NCI-H1436 (cell line): ENCODE measurements at places on chromosomes 1 and 21.

GRCh38 chr1:156963621-156964020, 43.2 kb downstream of the LRRC71 start:
- no peak for DNase-seq

DNA sequence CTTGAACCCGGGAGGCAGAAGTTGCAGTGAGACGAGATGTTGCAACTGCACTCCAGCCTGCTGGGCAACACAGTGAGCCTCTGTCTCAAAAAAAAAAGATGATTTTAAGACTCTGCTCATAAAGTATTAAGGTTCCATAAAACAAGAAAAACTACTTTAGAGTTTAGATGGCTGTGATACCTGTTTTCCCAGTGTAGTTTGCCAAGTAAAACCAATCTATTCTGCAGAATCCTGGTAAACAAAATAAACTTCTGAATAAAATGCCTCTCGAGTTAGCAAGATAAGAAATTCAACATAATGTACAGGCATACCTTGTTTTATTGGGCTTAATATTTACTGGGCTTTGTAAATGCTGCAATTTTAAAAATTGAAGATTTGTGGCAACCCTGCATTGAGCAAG, 30.8 kb downstream of the LTN1 start:
- DNase-seq, result no peak

- no peak for DNase-seq
Observed at GRCh38 chr1:224498574-224499170, 64.1 kb upstream of the WDR26 start.

- DNase-seq, result no peak
Observed at GRCh38 chr1:165116171-165116570, 240.3 kb downstream of the LMX1A start.

GRCh38 chr1:17286646-17287045, 21.4 kb upstream of the PADI4 start:
- DNase-seq, result no peak

- DNase-seq, result no peak
Observed at GRCh38 chr1:20124456-20125057, 5.2 kb upstream of the PLA2G2D start.

DNA sequence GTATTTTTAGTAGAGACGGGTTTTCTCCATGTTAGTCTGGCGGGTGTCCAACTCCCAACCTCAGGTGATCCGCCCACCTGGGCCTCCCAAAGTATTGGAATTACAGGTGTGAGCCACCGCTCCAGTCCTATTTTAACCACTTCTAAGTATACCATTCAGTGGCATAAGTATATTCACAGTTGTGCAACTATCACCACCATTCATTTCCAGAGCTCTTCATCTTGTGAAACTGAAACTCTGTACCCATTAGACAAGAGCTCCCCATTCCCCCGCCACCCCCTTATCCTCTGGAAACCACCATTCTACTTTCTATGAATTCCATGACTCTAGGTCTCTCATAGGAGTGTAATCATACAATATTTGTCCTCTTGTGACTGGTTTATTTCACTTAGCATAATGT, 40.2 kb upstream of the CAMTA1 start:
- DNase-seq, result no peak

- DNase-seq, result no peak
Observed at GRCh38 chr1:54380290-54380882, 25.8 kb downstream of the SSBP3 start.

- DNase-seq, result no peak
Observed at GRCh38 chr1:68791800-68792199, 294.9 kb upstream of the DEPDC1 start.

DNA sequence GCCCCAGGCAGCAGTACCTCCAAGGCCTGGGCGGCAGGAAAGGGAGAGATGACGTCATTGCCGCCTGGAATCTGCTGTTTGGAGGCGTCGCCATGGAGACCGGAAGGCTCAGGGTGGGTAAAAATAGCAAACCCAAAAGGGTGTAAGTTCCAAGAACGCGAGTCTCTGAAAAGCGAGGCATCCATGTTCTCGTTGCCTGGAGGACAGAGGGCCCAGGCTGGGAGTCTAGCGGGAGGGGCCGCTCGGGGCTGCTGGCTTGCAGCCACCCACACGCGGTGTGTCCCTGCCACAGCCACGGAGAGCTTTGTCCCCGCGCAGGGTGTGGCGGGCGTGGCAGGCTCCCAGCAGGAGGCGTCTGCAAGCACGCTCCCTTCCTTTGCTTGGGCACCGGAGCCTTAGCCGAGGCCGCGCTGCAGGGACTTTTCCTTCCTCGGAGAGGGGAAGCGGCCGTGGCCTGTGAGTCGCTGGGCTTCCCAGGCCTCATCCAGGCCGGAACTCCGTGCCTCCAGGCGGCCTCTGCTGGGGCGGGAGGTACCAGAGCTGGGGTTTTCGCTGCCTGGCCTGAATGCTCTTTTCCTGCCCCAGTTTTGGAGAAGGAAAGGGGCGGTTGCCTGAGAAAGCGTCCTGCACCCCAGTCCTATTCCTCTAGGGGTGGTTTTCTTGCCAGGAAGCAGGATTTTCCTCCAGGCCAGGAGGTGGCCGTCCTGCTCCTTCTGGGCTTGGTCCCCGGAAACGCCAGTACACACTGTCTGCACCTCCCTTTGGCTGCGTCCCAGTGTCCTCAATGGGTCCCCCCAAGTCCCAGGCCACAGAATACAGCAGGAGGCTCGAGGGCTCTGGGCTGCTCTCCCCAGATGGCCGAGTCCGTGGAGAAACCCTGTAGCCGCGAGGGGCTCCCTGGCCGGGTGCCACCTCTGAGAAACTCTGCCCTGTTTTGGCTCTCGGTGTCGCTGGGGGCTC, 15.3 kb upstream of the SKI start:
- DNase-seq, result peak; percentile 60

GRCh38 chr1:65339866-65340468, 30.6 kb downstream of the DNAJC6 start:
- no peak for DNase-seq

- DNase-seq, result no peak
Observed at GRCh38 chr21:33762803-33763581, 120.7 kb downstream of the ITSN1 start.

- no peak for DNase-seq
Observed at GRCh38 chr1:75131565-75132241, 2.5 kb upstream of the LHX8 start.

- no peak for DNase-seq
Observed at GRCh38 chr1:178870944-178871343, at the start of gene ANGPTL1. Gene ANGPTL1, minus strand, starts transcription at chr1:178871077. Its CDS starts 5,301 bp downstream, at chr1:178865776.

DNA sequence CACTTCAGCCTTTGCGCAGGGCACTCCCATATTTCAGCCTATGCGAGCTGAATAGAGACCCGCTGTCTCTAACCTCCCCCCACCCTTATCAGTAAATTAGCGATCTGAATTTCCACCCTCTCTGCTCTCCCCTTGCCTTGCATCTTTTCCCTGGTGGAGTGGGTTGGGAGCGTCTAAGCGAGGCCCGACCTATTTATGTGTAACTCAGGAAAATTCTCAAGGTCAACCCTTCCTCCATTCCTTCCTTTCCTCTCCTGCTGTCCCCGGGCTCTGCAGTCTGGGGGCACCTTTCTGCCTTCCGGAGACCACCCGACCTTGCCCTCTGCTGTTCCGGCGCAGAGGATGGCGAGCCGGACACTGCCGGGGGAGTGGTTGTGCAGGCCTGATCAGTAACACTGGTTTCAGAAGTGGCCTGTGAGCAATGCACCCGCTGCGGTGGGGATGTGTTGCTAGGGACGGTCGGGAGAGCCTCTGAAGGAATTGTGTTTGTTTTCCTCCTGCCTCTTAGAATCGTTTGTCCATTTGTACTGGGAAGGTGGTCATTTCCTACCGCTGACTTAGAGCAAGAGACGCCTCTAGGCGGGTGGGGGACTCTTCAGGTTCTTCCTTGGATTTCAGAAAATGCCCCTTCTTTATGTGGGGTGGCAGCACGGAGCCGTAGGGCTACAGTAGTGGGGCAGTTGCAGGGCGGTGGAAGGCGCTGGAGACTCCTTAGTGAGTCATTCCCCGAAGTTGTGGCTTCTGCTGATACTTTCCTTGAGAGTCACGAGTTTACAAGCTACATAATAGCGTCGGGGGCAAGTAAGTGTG, 513 bp downstream of the MGST3 start:
- no peak for DNase-seq

DNA sequence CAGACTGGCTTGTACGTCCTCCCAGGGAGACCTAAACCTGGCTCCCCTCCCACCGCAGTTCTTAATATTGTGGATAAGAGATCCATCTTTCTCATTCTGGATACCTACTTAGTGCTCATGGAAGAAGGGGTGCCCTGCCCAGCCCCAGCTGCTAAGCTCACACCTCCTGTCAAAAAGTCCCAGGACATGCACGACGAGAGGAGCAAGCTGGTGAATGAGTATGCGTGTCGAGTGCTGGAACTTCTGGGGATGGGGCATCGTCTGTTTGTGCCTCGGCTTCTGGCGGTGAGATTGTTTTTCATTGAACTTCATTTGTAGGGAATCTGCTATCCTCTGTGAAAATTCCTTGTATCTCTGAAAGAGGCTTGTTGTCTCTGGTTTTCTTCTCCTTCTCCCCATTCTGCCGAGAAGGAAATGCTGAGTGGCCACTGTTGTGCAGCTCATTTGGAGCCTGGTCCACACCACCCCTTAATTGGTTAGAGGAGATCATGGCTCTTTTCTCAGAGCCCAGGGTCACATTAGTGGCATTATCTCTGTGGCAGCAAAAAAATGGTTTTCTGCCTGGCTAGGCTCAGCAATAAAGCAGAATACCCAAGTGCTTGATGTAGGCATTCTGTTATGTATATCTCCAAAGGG, 199.4 kb upstream of the CACYBP start:
- DNase-seq, result no peak

DNA sequence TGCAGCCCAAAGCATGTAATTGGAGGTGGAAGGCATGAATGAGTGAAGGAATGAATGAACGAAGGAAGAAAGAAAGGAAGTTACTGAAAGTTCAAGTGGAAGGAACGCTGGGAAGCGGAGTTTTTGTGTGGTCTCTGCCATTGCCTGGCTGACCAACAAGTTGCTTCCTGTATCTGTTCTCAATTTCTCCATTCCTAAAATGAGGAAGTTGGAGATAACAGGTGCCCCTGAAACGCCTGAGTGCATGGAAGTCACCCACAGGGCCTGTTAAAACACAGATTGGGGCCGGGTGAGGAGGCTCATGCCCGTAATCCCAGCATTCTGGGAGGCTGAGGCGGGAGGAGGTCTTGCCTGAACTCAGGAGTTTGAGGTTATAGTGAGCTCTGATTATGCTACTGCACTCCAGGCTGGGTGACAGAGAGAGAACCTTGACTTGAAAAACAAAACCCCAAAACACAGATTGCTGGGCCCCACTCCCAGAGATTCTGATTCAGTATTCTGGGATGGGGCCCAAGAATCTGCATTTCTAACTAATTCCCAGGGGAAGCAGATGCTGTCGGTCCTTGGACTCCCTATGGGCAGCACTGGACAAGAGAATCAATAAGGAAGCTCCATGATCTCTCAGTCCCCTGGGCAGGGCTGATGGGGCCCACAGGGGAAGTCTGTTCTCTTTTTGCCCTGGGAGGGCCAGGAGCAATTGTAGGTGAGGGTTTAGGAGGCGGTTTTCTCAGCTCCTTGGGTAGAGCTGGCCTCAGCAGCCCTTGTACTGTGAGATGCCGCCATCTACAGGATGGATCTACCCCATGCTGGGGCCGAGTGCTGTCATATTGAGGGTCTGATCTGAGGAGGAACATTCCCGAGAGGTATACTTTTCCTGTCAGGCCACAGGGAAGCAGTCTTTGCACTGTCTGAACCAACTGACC, 3.3 kb upstream of the CNR2 start:
- peak; percentile 77 for DNase-seq

GRCh38 chr21:46289655-46290179, 3.6 kb downstream of the YBEY start:
- DNase-seq, result no peak

- DNase-seq, result no peak
Observed at GRCh38 chr1:59404796-59405195, 107.9 kb downstream of the FGGY start.

GRCh38 chr1:224435999-224436398, 1.4 kb upstream of the WDR26 start:
- no peak for DNase-seq

- no peak for DNase-seq
Observed at GRCh38 chr1:228001738-228002535, 4.9 kb upstream of the WNT3A start.

GRCh38 chr1:214901718-214902117, 180.8 kb upstream of the KCNK2 start:
- DNase-seq, result no peak

GRCh38 chr1:110310300-110310699, 28.9 kb upstream of the RBM15 start:
- no peak for DNase-seq

GRCh38 chr1:172236958-172237357, 183.5 kb upstream of the C1orf105 start:
- DNase-seq, result no peak

- DNase-seq, result no peak
Observed at GRCh38 chr1:11078631-11079030, 18.8 kb upstream of the SRM start.

DNA sequence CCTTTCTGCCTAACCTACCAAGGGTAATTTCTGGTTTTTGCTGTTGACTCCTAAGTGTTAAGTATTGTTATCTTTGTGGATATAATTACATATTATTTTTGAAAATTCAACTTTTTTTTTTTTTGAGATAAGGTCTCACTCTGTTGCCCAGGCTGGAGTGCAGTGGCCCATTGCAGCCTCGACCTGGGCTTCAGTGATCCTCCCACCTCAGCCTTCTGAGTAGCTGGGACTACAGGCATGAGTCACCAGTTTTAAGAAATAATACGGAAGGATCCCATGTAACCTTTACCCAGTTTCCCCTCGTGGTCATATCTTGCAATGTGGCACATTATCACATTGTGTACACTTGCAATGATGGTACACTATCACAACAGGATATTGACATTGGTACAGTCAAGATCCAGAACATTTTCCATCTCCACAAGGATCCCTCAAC, 3.1 kb downstream of the CHD1L start:
- DNase-seq, result no peak

DNA sequence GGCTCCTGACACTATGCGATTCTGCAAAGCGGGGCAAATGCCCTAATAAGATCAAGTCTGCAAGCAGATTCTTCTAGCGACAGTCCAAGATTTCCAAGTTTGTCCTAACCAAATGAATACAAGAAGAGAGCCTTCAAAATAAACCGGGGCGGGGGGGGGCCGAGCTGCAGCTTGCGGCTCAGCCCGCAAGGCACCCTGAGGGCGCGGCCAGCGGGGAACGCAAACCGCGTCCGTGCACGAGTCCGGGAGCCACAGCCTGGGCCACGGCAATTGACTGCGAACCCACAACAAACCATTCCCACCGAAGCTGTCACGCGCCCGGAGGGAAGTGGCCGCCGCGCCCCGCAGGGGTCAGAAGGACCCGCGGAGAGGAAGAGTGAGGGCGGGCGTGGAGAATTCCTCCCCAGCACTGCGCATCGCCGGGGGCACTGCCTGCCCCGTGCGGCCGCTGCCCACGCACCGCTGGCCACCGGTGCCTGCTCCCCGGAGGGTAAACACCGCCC, 687 bp downstream of the TGFBR3 start:
- no peak for DNase-seq

DNA sequence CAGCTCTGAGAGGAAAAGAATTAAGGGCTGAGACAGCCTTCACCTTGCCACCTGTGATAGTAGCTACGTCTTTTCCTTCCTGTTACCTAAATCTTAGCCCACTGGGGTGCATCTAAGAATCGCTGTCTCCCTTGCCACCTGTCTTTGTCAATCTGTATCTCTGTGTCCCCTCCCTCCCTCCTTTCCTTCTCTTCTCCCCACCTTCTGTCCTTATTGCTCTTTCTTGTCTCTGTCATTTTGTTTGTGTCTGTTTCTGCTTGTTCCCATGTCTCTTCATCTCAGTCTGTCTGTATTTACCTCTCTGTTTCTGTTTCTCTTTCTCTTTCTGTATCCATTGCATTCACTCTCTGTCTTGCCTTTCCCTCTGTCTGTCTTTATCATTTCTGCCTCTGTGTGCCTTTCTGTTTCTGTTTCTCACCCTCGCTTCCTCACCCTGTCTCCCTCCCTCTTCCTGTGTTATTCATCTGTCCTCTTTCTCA, 30.2 kb downstream of the SLC22A15 start:
- no peak for DNase-seq
